Occipital lobe (tissue), 3 donors: ENCODE measurements at places on chromosomes 5 and 9.

DNA sequence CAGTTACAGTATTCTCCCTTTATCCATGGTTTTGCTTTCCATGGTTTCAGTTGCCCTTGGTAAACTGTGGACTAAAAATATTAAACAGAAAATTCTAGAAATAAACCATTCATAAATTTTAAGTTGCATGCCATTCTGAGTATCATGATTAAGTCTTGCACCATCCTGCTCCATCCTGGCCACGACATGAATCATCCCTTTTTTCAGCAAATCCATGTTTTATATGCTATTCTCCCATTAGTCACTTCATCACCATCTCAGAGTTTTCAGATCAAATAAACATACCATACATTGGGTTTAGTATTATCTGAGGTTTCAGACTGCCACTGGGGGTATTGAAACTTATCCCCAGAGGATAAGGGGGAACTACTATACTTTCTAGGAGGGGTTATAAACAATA is 234.4 kb upstream of the ATP10B start:
- DNase-seq: no peak

GRCh38 chr9:71853084-71853483 is 57.9 kb downstream of the ABHD17B start:
- DNase-seq: no peak

DNA sequence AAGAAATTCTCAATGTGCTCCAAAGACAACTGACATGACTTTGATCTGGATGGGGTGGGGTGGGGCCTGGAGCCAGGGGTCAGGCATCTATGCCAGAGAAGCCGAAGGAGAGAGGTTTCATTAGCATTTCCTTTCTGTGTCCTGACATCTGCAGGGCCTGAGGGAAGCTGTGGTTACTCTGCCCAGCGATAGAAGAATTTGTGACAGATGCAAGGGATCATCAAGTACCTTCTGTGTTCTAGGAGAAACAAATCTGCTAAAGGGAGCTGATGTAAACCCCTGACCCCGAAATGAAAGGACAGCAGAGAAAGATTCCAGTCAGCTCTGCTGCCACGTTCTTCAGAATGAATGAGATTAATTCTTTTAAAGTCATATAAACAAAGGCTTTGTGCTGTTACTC is 335.7 kb downstream of the PRELID2 start:
- DNase-seq: no peak

- DNase-seq: no peak
Measured at GRCh38 chr5:68431601-68432337, 216.2 kb downstream of the PIK3R1 start.

DNA sequence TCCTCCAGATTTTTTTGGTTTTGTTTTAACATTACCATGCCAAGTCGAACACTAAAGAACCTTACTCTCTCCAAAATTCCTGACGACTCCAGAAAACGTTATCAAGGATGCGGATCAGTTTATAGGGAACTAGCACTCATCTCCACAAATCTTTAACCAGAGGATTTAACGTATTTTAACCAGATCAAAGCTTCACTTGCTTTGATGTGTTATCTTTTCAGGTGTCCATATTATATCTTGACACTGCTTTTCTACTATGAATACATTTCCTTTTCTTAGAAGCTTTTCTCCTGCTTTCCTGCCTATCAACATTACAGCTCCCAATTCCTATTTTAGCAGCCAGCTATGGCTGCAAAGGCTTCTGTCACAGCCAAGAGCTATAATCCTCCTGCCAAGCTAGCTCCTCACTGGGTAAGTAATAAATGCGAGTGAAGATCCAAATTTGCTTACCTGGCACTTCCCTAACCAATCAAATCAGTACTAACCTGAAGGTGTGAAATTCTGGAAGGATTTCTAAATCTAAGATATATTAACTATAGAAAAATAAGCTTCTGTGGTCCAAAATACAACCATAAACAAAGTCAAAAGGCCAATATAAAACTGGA is 60.2 kb downstream of the CDC14B start:
- DNase-seq: peak; percentile 21

DNA sequence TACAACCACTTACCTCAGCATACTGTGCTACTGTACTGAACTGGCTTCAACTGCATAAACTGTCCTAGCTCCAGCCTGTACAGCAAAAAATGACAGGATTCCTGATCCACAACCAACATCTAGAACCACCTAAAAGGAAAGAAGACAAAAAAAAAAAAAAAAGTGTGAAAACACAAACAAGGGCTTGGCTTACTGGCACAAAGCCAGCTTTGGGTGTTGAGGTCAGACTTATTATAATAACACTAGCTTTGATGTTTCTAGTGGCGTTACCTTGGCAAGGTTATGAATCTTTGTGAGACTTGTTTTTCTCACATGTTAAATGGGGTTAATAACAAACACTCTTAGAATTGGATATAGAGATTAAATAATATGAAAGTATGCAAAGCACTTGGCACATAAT is 148.5 kb upstream of the PUM3 start:
- no peak for DNase-seq

GRCh38 chr5:116813356-116813755 is 238.7 kb upstream of the SEMA6A start:
- no peak for DNase-seq

GRCh38 chr9:81683238-81683637 is 6.1 kb downstream of the TLE1 start:
- no peak for DNase-seq
